Stomach (tissue), 19 donors: ENCODE measurements at places on chromosomes 5 and 9. TPM values are rescaled to one million over a fixed set of nuclear protein-coding genes. Genes with fewer than 3 reads are reported as not detected.

ZNF474 gene
- polyA plus RNA-seq: not detected

RAI14 gene
- polyA plus RNA-seq: 20.7 TPM

TEX48 gene
- not detected for polyA plus RNA-seq

ABO gene
- polyA plus RNA-seq: 11.0 TPM

PFDN1 gene
- 77.8 TPM for polyA plus RNA-seq

EGFL7 gene
- 113 TPM for polyA plus RNA-seq

ADGRD2 gene
- polyA plus RNA-seq: not detected

UGT3A1 gene
- polyA plus RNA-seq: not detected

OTP gene
- not detected for polyA plus RNA-seq

PDE6A gene
- not detected for polyA plus RNA-seq

GFI1B gene
- not detected for polyA plus RNA-seq
